ENCODE measurements at places on chromosomes 2 and 18.

GRCh38 chr2:151289972-151290866 lies 751 bp upstream of the NMI start:
- H3K36me3 ChIP-seq: no peaks in the 10 kb centered on the region
- no peaks in the 10 kb centered on the region for H3K27me3 ChIP-seq
- H3K27ac ChIP-seq: peak overlapping the region; percentile 96
- peak overlapping the region; percentile 86 for H3K4me3 ChIP-seq

DNA sequence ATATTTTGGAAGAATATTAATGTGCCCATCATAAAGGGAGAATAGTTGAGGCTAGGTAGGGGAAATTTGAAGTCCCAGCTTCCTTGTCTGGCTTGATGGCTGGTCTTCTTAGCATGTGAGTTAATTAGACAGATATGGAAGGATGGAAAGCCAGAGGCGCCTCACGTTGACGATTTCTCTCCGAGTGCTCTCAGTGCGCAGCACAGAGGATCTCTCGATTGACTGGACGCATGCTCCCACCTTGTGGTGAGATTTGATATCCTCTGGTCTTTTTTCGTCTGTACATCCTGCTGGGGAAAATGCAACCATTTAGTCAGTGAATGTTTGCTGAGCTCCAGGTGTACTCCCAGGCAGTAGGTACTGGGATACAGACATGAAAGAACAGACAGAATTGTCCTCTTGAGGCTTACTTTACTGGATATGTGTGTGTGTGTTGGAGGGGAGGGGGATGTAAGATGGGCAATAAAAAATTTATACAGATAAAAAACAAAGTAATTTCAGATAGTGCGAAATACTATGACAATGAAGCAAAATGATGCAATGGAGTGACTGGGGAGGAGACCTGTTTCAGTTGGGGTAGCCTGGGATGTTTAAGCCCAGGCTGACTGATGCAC lies 66.9 kb upstream of the ZNG1B start:
- H3K4me3 ChIP-seq: no peak overlapping the region
- no peaks in the 10 kb centered on the region for H3K36me3 ChIP-seq
- no peaks in the 10 kb centered on the region for H3K27me3 ChIP-seq

DNA sequence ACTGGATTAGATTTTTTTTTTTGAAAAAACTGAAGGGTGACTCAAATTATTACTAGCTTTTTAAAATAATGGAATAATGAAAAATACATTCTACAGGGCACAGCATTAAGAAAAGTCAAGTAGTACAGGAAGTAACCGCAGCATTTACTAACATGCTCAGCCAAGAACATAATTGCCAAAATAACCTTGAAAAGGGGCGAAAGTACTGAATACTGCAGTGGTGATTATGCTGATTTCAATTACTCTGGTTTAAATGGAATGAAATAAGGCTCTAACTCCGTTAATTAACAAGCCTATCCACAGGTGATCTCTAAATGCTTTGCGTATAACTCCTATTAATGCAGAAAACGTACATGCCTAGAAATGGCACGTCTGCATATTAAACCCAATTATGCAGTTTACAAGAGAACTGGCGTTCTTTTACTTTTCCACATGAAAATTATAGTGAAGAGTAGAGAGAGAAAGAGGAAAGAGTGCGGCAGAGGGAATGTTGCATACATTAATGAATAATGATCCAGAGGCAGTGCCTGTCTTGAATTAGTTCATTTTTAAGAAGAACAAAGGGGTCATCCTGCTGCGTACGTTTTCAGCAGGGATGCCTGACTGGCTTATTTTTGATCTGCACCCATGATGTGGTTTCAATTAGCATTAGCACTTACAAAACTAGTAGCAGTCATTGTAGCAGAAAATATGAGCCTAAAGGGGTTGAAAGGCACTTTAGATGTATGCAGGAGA lies 612.4 kb downstream of the NYAP2 start:
- no peaks in the 10 kb centered on the region for H3K36me3 ChIP-seq
- DNase-seq: no peak
- no peaks in the 10 kb centered on the region for H3K27me3 ChIP-seq
- no peaks in the 10 kb centered on the region for H3K4me1 ChIP-seq

DNA sequence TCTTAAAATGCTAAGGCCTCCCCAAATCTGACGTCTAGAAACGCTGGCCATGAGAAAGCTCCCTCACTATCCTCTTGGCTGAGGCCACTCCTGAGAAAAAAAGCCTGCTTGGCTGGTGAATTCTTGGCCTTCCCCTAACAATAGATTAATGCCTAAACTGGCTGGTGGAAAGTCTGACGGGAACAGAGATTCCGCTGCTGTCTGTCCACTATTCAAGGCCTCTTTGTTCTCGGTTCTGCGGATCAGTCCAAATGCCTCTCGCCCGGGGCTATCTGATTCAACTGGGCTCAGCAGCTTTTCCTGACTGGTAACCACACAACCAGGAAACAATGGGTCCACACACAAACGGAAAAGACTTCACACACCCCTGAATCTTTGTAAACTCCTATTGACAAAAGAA lies 27.2 kb downstream of the PXDN start:
- no peaks in the 10 kb centered on the region for H3K36me3 ChIP-seq
- no peak overlapping the region for H3K4me3 ChIP-seq
- DNase-seq: no peak

GRCh38 chr2:27263287-27264252 lies 723 bp upstream of the SLC30A3 start:
- peak overlapping the region; percentile 61 for H3K4me3 ChIP-seq
- no peak for DNase-seq
- no peaks in the 10 kb centered on the region for H3K36me3 ChIP-seq
- peaks cover 100% of the 10 kb centered on the region for H3K27me3 ChIP-seq
- H3K4me1 ChIP-seq: peaks cover 41% of the 10 kb centered on the region

- H3K27me3 ChIP-seq: no peaks in the 10 kb centered on the region
- H3K36me3 ChIP-seq: no peaks in the 10 kb centered on the region
- H3K4me1 ChIP-seq: no peaks in the 10 kb centered on the region
- DNase-seq: no peak
- H3K27ac ChIP-seq: peak overlapping the region; percentile 30
Measured at GRCh38 chr2:69196327-69197117, 183.5 kb downstream of the ANTXR1 start.

GRCh38 chr18:21315741-21316197 lies 73.7 kb downstream of the GREB1L start:
- no peak for DNase-seq
- H3K4me3 ChIP-seq: no peak overlapping the region
- H3K36me3 ChIP-seq: no peaks in the 10 kb centered on the region

DNA sequence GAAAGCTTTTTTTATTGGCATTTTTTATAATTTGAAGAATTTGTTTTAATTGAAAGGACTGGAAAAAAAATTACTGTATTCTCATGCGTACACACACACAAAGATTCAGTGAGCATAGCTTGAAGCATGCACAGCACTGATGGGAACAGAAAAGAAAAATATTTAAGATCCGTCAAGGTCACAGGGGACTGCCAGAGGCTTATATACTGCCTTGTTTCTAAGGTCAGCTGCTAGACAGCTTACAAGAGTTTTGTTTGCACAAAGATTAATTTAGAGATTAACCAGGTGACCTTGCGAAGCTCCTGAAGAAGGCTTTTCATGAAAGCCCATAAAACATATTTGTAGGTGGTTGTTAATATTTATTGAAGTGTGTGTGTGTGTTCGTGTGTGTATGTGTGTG lies 396.3 kb downstream of the TRIB2 start:
- H3K27me3 ChIP-seq: no peaks in the 10 kb centered on the region
- H3K4me1 ChIP-seq: peaks cover 50% of the 10 kb centered on the region
- H3K4me3 ChIP-seq: no peak overlapping the region
- no peak for DNase-seq
- H3K27ac ChIP-seq: no peak overlapping the region
- H3K36me3 ChIP-seq: no peaks in the 10 kb centered on the region

GRCh38 chr2:117737846-117738245 lies 76.6 kb upstream of the DDX18 start:
- no peaks in the 10 kb centered on the region for H3K27me3 ChIP-seq
- H3K4me1 ChIP-seq: no peaks in the 10 kb centered on the region
- no peak for DNase-seq
- H3K36me3 ChIP-seq: no peaks in the 10 kb centered on the region

GRCh38 chr2:102891296-102891695 lies 129.5 kb downstream of the TMEM182 start:
- H3K27me3 ChIP-seq: no peaks in the 10 kb centered on the region
- no peaks in the 10 kb centered on the region for H3K36me3 ChIP-seq
- H3K4me1 ChIP-seq: no peaks in the 10 kb centered on the region
- no peak overlapping the region for H3K4me3 ChIP-seq
- no peak for DNase-seq

DNA sequence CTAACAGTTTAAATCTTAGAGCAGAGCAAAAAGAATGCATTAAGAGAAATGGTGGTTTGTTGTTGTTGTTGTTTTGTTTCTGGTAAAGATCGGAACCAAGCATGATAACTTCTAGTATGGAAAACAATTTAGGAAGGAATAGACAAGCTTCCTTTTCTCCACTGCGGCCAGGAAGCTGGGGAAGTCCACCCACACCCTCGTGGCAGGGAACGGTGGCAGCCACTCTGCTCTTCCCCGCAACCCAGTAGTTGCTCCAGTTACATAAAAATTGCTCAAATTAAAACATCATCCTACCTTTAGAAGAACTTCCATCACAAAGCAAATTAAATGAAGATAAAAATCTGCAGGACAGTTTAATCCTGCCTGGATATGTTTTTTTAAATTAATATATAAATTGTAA lies 113.0 kb downstream of the RBMS1 start:
- peaks cover 79% of the 10 kb centered on the region for H3K4me1 ChIP-seq
- DNase-seq: no peak
- no peaks in the 10 kb centered on the region for H3K36me3 ChIP-seq
- H3K27me3 ChIP-seq: no peaks in the 10 kb centered on the region
- H3K27ac ChIP-seq: peak overlapping the region; percentile 78
- no peak overlapping the region for H3K4me3 ChIP-seq

DNA sequence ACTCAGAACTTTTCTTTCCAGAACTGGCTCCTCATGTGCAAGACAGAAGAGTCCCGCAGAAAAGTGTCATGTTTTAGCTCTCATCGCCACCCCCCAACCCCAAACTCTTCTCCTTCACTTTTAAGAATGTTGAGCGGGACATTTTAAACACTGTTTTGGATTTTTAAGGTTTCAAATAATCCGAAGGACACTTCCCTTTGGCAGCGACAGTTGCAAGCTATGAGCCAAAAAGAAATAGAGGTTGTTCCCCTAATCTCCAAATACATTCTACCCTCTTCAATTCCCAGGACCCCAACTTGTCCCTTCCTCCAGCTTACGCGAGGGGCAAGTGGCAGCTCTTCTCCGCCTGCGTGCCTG lies 678 bp upstream of the UBE2E3 start:
- H3K4me3 ChIP-seq: peak overlapping the region; percentile 64
- H3K36me3 ChIP-seq: no peaks in the 10 kb centered on the region
- H3K27ac ChIP-seq: peak overlapping the region; percentile 82
- peaks cover 17% of the 10 kb centered on the region for H3K4me1 ChIP-seq
- H3K27me3 ChIP-seq: no peaks in the 10 kb centered on the region
- no peak for DNase-seq

DNA sequence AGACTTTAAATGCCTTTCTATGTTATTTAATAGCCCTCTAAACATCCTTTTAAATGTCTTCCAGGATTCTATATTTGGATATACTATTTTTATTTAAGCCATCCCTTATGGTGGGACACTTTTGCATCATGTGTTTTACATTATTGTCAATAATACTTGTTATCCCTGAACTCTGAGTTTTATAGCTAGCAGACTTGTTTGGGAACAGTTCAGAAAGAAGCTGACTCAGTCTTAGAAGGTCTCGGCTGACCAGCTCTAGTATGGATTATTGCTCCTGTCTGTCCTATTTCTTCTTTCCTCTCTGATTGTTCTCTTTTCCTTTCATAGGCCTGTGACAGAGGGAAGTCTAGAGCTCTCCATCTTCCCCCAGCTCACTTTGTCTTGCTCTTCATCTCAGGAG lies 77.3 kb upstream of the CXCR4 start:
- no peak overlapping the region for H3K4me3 ChIP-seq
- H3K27me3 ChIP-seq: no peaks in the 10 kb centered on the region
- H3K27ac ChIP-seq: no peak overlapping the region
- no peaks in the 10 kb centered on the region for H3K4me1 ChIP-seq

DNA sequence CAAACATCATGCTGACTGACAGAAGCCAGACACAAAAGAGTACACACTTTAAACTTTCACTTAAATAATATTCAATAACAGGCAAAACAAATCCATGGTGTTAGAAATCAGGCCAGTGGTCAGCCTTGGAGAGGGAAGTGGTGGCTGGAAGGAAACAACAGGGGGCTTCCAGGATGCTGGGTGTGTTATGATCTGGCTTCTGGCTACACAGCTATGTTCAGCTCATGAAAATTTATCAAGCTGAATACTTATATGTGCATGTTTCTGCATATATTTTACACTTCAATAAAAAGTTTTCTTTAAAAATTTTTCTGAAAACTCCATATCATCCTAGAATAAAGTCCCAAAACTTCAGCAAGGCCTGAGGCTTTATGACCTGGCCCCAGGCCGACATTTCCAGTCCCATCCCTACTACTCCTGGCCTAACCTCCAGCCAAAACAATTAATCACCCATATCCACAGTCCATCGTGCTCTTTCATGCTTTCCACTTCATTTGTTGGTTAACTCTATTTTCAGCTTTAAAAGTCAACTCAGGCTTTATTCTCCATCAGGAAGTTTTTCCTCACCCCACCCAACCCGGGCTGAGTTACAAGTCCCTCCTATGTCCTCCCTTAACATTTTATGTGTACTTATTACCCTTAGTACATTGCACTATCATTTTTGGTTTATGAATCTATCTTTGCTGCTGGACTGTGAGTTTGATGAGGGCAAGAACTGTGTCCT lies 27.9 kb upstream of the SPTBN1 start:
- peak overlapping the region; percentile 5 for H3K27ac ChIP-seq
- no peaks in the 10 kb centered on the region for H3K27me3 ChIP-seq

GRCh38 chr2:71893646-71894045 lies 254.0 kb downstream of the CYP26B1 start:
- H3K27me3 ChIP-seq: no peaks in the 10 kb centered on the region
- no peak overlapping the region for H3K27ac ChIP-seq
- no peaks in the 10 kb centered on the region for H3K4me1 ChIP-seq
- H3K36me3 ChIP-seq: no peaks in the 10 kb centered on the region

GRCh38 chr2:112621790-112622527 lies 23.8 kb upstream of the SLC20A1 start:
- peaks cover 31% of the 10 kb centered on the region for H3K4me1 ChIP-seq
- no peaks in the 10 kb centered on the region for H3K27me3 ChIP-seq
- no peaks in the 10 kb centered on the region for H3K36me3 ChIP-seq
- no peak for DNase-seq
- no peak overlapping the region for H3K4me3 ChIP-seq

All from esophagus squamous epithelium (tissue), 5 donors.